ENCODE measurements at places on chromosomes 5 and 9. TPM values are rescaled to one million over a fixed set of nuclear protein-coding genes. Genes with fewer than 3 reads are reported as not detected.

Gene C9
- total RNA-seq, result not detected

Gene LPAR1
- total RNA-seq, result 20.4 TPM

GRCh38 chr5:139049780-139050179 is 148.4 kb downstream of the SIL1 start:
- no peak for DNase-seq
- H3K27me3 ChIP-seq, result no peaks in the 10 kb centered on the region
- no peak overlapping the region for H3K4me3 ChIP-seq

DNA sequence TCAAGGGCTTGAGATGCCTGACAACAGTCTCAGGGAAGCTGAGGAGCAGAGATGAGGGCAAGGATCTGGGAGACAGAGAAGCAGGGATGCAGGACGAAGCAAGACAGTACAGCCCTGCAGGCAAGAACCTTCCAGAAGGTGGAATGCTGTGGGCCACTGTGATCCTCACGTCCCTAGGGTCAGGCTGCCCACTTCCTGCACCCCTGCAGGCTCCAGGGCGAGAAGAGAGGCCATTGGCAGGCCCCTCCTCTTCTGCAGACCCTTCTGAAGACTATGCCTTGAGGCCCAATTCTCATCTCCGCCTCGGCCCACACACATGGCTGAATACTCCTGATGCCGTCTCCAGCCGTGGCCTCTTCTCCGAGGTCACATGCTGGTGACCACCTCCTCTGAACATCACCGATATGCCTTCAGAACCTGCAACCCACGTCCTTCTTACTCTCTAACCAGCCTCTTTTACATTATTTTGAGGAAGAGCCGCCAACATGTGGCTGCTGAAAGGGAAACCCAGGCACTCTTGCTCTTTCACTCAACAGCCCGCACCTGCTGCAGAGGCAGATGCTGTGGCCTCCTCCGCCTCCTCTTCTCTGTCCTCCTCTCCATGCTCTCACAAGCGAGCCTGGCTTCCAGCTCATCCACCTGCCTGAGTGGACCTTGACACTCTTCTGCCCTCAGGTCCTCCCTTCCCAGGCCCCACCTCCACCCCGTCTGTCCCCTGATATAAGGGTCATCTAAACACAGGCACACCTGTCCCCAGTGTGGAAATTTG is 181.5 kb downstream of the IRX2 start:
- no peaks in the 10 kb centered on the region for H3K4me1 ChIP-seq
- H3K4me3 ChIP-seq, result no peak overlapping the region
- H3K36me3 ChIP-seq, result no peaks in the 10 kb centered on the region

DNA sequence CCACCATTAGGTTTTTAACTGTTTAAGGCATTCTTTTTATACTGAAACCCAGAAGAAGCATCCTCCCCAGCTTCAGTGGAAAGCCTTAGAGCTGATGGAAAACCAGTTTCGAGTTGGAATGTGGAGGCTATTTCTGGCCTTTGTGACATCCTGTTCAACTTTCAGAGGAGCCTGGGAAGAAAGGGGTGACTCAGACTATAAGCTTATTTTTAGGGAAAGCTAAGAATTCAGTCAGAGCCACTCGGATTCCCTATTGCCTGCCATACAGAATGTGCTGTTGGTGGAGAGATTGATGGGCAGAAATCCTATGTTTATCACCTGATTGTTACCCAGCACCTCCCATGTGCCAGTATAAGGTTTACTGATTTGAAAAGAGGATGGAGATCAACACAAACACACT is 19.8 kb downstream of the PALM2AKAP2 start:
- peak overlapping the region; percentile 32 for H3K27ac ChIP-seq
- no peaks in the 10 kb centered on the region for H3K4me1 ChIP-seq
- no peaks in the 10 kb centered on the region for H3K27me3 ChIP-seq
- no peak for DNase-seq

DNA sequence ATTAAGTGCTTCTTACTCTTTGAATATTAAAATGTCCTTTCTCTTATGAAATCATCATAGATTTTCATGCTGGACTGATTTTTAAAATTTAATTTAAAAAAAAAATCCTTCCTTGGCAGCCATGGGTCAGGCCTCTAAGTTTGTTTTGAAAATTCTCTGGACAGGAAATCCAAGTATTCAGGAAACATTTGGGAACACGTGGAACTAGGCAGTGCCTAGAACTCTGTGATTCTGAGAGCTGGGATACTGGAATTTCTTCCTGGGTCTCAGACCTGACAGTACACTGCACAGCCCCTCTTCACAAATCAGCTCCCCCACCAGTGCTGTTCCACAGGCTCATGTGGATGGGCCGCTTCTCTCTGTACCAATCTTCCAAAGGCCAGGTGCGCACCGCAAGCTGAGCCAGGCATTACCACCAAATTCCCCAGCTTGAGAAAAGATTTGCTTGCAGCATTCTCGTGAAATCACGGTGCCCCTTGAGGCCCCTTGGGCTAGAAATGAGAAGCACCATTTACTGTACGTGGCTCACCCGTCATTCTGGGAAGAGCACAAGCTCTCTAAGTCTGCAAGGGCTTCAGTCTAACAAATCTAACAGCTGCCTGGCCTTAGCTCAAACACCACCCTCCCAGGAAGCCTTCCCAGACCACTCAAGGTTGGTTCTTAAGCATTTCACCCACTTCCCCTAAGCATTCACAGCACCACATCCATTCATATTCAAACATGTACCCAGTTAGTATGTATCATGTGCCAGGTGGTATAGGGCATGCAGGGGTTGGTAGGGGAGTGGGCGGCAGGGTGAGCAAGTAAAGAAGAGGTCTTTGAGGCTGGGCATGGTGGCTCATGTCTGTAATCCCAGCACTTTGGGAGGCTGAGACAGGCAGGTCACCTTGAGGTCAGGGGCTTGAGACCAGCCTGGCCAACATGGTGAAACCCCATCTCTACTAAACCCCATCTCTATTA is 26.5 kb downstream of the B4GALT1 start:
- no peak overlapping the region for H3K4me3 ChIP-seq
- H3K4me1 ChIP-seq, result peaks cover 81% of the 10 kb centered on the region
- H3K27me3 ChIP-seq, result no peaks in the 10 kb centered on the region
- peak overlapping the region; percentile 62 for H3K27ac ChIP-seq
- DNase-seq, result no peak

DNA sequence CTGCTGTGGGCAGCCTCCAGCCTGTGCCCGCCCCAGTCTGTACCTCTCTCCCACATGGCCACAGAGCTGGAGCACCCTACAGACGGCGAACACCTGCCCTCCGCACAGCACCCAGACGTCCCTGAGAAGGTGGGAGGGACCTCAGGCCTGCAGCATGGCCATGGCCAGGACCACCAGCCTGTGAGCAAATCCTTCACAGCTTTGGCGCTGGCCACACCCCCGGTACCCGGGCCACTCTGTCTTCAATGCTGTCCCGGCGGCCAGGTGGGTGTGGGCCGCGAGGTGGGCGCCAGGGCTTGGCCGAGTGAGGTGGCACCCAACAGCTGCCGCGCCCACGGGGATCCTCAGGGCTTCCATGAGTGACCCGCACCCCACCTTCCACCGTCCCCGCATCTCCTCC is 18.7 kb downstream of the NOTCH1 start:
- H3K27ac ChIP-seq, result peak overlapping the region; percentile 69
- DNase-seq, result no peak
- H3K4me3 ChIP-seq, result no peak overlapping the region
- H3K27me3 ChIP-seq, result no peaks in the 10 kb centered on the region
- H3K4me1 ChIP-seq, result peaks cover 41% of the 10 kb centered on the region
